ENCODE measurements at places on chromosomes 4 and X.
A peak's percentile ranks its signal among the peaks of the same experiment; 100 is the strongest.

GRCh38 chrX:13087322-13088155, 43.1 kb upstream of the FAM9C start:
- peak; percentile 48 for DNase-seq

DNA sequence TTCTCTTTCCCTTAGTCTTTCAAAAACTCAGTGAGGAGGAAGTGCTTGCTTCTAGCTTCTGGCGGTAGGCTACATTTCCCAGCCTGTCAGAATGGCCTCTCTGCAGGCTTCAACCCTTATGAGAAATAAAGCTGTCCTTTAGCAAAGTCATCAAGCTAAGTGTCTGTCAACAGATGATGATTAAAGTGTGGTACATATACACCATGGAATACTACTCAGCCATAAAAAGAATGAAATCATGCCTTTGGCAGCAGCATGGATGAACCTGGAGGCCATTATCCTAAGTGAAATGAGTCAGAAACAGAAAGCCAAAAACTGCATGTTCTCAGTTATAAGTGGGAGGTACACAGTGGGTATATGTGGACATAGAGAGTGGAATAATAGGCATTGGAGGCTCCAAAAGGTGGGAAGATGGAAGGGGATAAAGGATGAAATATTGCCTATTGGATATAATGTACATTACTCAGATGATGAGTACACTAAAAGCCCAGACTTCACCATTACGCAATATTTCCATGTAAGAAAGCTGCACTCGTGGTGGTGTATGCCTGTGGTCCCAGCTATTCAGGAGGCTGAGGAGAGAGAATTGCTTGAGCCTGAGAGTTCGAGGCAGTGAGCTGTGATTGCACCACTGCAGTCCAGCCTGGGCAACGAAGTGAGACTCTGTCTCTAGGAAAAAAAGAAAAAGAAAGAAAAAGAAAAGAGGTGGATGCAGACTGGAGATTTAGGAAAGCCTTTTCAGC, 7.9 kb downstream of the TRIM2 start:
- no peak for DNase-seq

DNA sequence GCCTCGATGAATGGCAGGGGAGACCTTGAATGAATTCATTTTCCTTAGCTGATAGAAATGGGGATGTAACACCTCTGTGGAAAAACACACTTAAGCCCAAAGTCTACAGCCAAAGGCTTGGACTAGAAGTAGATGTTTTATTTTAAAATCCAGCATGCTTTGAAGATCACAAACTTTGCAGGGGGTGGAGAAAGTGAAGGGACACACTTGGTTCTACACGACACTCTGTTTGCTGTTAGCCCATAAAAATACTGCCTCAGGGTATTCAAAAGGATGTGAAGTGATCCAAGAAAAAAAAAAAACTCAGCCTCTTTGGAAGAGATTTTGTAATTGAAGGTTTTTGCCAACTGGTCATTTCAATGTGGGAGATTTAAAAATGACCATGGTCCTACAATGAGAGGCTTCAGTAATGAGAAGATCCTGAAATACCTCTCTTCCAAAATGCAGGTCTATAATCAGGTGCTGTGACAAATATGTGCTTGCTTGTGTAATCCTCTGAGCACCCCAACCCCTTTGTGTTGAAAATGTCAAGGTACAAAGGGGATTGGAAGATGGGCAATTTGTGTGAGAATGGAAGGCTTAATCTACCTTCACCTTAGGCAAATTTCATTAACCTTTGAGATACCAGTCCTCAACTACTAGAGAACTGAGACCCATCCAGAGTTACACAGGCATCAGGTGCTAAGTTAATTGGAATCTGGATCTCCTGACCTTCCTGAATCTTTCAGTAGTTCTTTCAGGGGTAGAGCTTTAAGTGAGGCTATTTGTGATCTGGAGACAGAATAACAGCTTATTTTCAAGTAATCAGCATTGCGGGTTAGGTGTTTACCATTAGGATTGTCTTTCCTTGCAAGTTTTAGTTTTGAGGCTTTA, 82.5 kb downstream of the HS6ST2 start:
- no peak for DNase-seq

- DNase-seq: no peak
Measured at GRCh38 chr4:41878170-41878969, 56.9 kb upstream of the TMEM33 start.

DNA sequence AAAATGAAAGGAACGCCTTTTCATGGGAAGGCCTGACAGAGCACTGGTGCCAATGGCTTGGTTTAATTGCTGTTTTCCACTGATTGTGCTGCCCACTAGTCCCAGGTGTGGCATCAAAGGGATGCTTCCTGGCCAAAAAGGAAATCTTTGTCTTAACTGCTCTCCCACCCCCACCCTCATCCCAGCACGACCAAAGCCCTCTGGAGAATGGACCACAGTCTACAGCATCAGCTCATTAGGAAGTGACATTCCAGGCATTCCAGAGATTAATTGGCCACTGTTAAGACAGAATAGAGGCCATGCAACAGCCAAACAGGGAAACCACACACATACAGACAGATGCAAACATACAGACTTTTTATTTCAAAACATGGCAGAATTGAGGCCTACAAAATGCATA, 143.2 kb downstream of the LHFPL1 start:
- no peak for DNase-seq

DNA sequence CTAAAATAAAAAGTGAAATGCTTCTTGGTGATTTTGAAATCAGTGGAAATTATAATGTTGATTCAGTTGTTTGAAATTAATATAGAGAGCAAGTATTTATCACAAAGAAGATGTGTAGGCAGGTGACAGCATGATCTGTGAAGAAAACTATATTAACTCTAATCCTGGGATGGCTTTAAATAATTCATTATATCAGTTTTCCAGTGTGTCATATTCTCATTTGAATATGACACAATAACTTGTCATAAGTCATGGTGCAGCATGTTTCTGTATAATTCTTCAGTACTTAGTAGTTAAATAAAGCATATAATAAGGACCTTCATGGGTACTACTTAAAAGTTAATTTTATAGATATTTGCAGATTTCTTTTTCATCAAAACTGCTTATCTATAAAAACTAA, 573.6 kb downstream of the INPP4B start:
- DNase-seq: no peak

- DNase-seq: no peak
Measured at GRCh38 chr4:161376275-161376674, 787.5 kb downstream of the FSTL5 start.

DNA sequence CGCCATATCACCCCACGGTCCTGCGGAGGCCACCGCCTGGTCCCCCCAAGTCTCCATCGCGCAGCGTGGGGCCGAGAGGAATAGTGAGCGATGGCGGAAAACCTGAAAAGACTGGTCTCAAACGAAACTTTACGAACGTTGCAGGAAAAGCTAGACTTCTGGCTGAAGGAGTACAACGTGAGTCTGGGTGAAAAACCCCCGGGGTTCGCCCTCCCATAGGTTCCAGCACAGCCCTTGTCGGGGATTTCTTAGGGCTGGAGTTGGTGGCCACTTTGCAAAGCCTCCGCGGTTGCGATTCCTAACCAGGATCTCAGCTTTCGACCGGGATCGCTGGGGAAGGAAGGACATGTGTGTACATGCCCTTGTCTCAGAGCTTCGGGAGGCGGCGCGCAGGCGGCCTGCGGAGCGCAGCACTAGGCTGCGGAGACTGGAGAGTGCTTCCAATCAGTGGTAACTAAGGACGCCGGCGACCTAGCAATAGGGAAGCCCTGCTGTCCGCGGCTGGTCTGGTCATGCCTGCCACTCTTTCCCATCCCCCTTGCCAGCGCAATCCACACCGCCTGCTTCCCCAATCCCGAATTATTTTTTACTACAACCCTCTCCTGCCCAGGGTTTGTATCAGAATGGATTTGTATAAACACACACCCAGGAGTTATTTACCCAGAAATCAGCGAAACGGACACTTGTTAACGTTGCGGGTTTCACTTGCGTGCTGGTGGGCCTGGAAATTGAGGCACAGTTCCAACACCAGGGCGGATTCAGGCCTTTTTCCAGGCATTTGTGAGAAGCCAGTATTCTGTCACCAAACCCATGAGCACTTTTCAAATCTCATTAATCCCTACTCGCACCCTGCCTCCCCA, 741 bp downstream of the SPATA18 start:
- no peak for DNase-seq

DNA sequence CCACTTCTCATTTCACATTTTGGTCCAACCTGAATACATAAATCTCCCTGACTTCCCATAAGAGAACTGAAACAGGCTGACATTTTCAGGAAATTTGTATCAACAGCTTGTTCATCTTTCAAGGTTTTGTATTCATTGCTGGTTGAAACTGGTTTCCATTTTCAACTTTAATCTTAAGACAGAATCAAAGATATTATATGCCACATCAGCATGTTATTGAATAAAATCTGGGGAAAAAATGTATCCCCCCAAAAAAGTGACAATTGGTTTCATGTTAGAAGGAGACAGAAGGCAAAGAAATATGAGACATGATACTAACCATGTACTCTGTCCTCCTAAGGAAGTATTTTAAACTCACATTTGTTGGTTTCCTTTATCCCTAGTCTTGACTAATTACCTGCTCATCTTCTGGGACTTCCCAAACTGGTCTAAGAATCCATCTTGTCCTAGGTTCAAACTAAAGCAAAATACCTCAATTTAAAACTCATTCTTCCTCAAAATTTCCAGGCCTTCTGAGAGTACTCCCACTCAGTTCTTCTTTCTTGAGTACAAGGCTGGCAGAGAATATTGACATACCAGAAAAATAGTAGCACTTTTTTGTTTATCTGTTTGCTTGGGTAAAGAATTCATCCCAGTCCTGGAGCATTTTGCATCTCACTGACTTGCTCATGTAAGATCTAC, 3.1 kb upstream of the ANTXR2 start:
- DNase-seq: no peak

- DNase-seq: no peak
Measured at GRCh38 chr4:145613566-145614232, 5.5 kb upstream of the MMAA start.

GRCh38 chr4:58188316-58188715, 1078.1 kb upstream of the IGFBP7 start:
- no peak for DNase-seq

DNA sequence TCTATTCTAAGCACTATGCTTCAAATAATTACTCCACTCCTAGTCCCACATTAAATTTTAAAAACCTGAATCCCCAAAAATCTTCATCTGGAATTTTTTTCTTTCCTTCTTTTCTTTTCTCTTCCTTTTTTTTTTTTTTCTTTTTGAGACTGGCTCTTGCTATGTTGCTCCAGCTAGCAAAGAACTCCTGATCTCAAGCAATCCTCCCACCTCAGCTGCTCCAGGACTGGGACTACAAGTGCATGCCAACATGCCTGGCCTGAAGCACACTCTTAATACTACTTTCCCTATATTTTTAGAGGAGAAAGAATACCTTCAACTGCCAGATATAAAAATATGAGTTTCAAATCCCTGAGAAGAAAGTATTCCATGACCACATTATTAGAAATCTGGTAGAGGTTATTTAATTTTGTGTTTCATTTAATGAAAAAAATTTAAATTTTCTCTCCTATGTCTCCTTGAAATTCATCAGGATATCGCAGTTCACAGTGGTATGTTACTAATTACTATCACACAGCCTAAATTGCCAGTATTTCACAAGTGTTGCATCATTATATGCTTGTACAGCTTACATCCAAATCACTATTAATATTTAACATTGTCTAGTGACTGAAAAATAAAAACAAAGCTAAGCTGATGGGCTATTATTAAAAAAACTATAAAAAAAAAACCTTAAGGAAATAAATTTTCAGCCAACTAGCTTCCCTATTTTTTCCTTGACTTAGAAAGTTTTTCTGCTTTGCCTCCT, 227.8 kb downstream of the NAF1 start:
- DNase-seq: no peak

DNA sequence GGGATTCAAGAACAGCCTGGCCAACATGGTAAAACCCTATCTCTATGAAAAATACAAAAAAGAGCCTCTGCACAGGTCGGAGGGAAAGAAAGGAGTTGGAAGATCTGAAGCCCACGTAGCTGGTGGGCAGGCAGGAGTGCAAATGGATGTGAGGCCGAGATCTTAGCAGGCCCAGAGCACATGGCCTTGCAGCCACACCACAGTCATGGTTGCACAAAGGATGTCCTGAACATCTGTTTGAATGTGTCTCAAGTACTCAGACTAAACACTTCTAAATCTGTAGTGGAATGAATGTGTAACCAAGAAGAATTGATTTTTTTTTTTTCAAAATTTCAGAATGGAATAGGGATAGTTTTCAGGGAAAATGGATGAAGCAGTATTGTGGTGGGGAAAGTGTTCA, 10.8 kb downstream of the CA5B start:
- DNase-seq: no peak
